ENCODE measurements at places on chromosomes 1 and 21.

GRCh38 chr1:214446772-214447556 is 104.4 kb downstream of the PTPN14 start:
- no peak for DNase-seq

DNA sequence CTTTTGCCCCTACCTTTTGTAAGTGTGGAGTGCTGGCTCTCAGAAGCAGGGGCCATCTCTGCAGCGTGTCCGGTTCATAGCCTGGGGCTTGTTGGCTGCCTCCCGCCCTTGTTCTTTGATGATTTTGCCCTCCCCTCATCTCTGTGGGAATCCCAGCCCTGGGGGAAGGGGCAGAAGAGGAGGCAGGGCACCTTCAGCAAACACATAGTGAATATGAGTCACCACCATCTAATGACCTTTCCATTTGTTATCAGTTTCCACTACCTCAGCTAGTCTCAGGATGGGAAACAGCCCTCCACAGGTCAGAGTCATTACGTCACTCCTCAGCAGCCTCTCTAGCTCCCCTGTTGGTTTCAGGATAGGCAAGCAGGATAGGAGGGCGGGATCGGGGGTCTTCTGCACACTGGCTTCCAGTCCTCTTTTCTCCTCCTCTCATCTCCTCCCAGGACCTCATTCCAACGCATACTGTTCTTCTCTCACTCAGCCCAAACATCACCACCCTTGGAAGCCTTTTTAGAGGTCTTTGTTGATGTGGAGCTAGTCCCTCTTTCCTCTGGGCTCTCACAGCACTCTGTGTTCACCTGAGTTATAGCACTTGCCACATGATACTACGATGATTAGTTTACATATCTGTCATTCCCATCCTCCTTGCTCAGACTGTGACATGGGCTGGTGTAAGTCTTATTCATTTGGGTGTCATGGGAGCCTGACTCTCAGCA is 15.8 kb downstream of the GADD45A start:
- no peak for DNase-seq

DNA sequence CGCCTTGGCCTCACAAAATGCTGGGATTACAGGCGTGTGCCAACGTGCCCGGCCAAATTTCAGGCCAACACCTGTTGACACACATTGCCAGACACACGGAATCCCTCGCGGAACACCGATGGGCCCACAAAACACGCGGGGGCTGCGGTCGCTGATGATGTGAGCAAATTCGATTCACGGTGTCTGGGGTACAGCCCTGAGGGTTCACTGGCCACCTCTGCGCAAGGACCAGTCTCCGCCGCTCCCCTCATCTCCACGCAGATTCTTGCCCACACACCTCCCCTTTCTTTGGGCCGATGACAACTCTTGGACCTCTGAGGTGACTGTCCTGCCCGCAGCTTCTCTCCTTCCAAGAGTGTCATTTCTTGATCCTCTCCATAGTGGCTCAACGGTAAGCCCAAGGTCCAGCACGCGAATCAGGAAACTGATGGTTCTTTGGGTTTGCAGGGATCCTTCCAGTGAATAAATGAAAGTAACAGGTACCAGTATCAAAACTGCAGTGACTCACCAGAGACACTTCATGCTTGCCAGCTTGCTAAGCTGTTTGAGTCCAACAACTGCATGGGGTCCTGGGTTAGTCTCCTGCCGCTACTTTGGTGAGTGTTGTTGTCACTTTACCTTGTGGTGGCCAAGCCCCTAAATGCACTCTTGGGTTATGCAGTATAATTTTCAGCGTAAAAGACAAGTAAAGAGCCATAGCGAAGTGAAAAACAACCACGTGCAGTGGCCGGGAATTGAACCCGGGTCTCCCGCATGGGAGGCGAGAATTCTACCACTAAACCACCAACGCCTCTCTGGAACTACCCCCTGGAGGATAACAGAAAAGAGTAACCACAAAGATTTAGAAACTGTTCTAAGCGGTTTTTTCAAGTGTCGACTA is 11.0 kb upstream of the RNU1-3 start:
- DNase-seq: peak; percentile 88

DNA sequence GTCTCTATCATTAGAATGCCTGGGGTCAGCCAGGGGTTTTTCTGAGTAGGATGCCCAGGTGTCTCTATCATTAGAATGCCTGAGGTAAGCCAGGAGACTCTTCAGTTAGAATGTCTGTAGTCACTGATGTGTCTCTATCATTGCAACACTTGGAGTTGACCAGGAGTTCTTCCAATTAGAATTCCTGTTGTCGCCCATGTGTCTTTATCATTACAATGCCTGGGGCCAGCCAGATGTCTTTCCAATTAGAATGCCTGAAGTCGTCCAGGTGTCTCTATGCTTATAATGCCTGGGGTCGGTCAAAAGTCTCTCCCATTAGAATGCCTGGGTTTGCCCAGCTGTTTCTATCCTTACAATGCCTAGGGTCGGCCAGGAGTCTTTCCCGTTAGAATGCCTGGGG is 55.8 kb downstream of the RNF187 start:
- DNase-seq: no peak

- no peak for DNase-seq
These were observed 7.4 kb upstream of the AMPD1 start for GRCh38 chr1:114702737-114703136.

DNA sequence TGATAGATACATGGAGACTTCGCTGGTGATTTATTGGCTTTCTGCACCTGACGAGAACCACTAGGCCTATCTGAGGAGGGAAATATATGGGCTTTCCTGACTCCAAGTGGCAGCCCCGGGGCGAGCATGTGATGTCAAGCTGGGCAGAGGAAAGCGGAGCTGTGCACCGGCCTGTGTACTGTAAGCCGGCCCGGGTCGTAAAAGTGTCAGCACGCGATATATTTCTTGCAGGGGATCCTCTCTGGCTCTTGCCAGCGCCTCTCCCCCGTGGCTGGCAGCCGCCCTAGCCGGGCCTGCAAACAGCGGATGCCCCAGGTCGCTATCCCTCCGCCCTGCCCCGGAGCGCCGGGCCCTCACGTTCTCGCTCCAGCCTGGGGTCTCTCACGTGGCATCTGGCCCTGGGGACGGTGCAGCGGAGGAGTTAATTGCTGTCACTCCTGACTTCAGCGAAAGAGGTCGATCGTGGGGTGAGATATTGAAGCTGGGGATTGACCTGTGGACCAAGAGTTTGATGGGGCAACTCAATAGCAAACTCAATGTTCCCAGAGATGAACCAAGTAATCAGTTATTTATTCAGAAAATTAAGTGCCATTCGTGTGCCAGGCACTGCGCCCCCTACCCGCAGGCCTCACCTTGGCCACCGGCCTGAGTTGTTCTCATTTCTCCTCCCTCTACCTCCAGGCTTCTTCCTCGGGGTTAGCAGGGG is 41.0 kb upstream of the HAO2 start:
- no peak for DNase-seq

DNA sequence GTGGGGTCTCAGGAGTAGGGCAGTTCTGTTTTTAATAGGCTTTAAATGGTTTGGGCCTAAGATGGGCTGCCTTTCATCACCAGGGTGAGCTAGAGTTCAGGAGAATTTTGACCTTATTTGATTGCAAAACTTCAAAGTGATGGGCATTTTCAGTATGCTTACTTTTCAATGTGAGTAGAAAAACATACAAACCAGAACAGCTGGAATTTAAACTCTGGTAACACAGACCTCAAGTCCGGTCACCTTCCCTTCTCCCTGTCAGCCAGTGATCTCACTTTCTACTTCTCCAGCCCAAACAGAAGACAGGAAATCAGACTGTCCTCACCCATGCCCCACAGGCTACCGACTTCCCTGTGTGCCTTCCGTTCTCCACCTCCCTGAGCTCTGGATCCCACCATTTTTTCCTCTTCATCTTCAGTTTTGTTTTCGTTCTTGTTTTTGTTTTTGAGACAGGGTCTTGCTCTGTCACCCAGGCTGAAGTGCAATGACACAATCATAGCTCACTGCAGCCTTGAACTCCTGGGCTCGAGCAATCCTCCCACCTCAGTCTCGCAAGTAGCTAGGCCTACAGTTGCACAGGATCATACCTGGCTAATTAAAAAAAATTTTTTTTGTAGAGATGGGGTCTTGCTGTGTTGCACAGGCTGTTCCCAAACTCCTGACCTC is 374.0 kb downstream of the CAMTA1 start:
- DNase-seq: no peak

- no peak for DNase-seq
These were observed 665.5 kb downstream of the PTPRU start for GRCh38 chr1:29901624-29902325.

DNA sequence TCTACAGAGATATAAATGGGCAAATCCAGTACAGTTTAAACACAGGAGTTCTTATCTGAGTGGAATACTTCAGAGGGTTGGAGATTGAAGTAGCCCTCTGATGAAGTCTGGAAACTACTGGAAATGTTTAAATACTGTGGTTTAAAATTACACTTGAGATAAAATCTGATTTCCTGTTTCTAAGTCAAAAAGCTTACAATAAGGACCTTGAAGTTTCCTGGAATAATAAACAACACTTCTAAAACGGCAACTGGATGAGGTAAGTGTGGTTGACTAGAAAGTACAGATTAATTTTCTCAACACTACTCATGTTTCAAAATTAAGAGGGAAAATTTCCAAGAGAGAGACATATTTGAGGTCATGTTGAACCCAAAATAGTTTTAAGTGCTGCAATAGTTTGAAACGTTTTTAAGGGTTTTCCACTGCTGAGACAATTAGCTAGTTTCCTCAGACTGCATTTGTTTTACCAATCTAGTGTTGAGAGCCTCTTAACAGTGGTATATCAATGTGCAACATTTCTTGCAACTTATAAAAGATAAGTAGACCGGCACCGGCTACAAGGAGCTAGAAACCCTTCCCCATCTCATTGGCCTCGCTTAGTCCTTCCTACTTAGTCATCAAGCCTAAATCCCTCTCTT is 27.4 kb downstream of the KCNA3 start:
- peak; percentile 30 for DNase-seq

DNA sequence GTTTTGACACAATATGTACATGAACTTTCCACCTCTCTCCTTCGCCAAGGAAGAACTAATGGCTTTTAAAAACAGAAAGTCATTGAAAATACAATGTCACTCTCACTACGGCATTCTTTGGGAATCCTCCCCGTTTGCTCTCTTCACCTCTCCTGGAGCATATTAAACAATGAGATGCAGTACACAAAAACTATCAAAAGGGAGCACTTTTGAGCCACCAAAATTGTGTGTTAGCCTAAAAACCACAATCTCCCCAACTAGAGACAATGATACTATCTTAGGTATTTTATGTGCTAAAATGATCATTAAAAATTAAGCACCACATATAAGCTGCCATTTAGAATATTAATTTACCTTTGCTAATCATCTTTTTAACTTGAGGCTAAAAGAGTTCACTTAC is 425.5 kb downstream of the KCTD3 start:
- peak; percentile 30 for DNase-seq

- no peak for DNase-seq
These were observed 202.3 kb downstream of the KIF26B start for GRCh38 chr1:245356891-245357585.

DNA sequence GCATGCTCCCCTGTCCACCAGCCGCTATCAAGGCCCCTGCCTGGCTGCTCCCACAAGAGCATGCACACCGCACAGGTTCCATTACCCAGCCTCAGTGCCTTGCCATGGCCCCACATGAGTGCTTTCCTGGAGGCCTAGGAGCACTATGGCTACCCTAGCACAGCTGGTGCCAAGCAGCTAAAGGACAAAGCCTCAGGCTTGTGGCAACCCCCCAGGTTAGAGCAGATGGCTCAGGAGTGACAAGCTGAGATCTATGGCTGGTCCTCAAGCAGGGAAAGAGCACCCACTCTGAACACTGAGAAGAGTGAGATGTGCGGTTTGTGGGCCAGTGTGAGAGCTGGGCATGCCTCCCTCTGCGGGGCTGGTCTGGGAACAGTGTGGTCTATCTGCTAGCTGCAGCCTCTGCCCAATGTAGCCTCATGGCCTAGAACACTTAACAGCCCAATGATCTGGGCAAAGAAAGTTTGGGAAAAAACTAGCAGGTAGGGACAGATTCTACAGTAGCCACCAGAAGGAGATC is 129.8 kb downstream of the VAV3 start:
- no peak for DNase-seq

DNA sequence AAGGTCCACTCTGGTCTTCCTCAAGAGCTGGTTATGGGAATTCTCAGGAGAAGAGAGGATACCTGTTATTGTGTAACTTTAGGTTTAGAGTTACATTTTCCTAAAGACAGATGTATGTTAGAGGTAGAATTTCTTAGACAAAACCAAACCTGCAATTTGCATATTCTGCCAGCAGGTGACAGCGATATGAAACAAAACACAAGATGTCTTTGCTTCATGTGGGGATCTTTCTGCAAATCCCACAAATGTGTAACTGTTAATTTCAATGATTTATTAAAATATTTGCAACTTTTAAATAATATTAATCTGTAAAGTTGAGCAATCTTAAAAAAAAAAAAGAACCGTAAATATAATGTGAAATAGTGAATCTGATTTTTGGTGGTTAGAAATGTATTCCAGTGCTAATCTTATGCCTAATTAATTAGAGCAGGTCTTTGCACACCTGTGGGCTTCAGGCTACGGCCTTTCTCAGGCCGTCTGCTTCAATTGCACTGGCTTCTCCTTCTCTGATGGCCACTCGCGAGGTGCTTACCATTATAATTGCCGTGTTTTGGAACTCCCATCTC is 33.4 kb downstream of the FAM78B start:
- DNase-seq: peak; percentile 39

- DNase-seq: no peak
These were observed 199.4 kb upstream of the CAMK1G start for GRCh38 chr1:209383907-209384709.

- no peak for DNase-seq
These were observed 5.7 kb upstream of the TRAF5 start for GRCh38 chr1:211320980-211321379.

- DNase-seq: no peak
These were observed 207.9 kb upstream of the ST6GALNAC5 start for GRCh38 chr1:76659171-76659940.

DNA sequence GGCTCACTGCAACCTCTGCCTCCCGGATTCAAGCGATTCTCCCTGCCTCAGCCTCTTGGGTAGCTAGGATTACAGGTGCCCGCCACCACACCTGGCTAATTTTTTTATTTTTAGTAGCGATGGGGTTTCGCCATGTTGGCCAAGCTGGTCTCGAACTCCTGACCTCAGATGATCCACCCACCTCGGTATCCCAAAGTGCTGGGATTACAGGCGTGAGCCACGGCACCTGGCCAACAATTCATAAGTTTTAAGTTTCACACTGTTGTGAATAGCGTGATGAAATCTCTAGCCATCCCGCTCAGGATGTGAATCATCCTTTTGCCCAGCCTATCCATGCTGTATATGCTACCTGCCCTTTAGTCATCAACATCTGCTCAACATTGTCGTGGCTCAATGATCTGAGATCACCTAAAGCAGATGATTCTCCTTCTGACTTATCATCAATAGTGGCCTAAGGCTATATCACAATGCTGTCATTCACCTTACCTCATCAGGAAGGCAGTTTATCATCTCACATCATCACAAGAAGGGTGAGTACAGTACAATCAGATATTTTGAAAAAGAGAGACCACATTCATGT is 2.6 kb downstream of the PFDN2 start:
- no peak for DNase-seq

GRCh38 chr1:23222331-23222730 is 5.0 kb upstream of the HTR1D start:
- no peak for DNase-seq

- no peak for DNase-seq
These were observed 31.6 kb downstream of the VWA5B1 start for GRCh38 chr1:20322081-20322824.
